ENCODE measurements at places on chromosomes 1 and 21.

DNA sequence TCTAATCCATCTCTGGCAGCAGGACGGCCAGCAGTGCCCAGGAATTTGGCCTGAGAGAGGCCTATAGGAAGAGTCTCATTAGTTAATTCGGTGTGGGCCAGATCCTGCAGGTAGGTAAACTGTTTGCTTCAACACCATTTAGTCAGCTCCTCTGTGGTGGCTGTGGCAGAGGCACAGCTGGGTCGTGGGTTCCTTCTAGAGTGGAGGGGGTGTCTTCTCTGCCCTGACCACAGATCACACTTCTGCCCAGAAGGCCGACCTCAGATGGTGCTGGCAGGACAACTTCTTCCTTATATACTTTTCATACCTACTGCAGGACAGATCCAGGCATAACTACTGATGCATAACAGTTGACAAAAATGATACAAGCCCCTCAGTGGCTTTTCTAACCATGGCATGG, 281.4 kb downstream of the RPS6KC1 start:
- DNase-seq: no peak

DNA sequence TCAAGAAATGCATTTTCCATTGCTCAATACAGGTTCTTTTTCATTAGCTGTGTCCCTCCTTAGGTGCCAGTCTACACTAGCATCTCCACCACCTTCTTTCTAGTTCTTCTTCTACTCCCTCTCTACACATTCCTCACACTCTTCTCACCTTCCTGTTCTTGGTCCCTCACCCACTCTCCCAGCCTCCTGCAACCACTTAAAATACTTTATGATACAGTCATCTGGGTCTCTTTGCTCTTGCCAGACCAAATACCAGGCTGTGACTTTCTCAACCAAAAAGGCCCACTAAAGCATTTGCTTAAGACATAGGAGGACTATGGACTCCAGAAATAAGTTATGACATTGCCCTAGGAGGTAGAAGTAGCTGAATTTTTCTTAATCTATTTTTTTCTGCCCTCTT, 35.1 kb downstream of the PIGM start:
- DNase-seq: no peak

DNA sequence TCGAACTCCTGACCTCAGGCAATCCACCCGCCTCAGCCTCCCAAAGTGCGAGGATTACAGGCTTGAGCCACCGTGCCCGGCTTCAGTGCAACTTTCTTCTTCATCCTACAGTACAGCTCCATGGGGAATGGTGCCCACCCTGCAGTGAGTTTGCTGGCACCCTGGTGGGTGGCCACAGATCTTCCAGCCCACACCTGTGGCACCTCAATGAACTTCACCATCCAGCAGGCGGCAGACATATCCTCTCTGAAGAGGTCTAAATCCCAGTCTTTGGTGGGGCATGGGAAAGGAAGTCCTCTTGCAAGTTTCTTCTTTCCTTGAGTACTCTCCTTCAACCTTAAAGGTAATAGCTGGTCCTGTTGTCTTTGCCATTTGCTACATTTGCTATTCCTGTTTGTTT, 18.1 kb upstream of the ZBTB8A start:
- DNase-seq: no peak

DNA sequence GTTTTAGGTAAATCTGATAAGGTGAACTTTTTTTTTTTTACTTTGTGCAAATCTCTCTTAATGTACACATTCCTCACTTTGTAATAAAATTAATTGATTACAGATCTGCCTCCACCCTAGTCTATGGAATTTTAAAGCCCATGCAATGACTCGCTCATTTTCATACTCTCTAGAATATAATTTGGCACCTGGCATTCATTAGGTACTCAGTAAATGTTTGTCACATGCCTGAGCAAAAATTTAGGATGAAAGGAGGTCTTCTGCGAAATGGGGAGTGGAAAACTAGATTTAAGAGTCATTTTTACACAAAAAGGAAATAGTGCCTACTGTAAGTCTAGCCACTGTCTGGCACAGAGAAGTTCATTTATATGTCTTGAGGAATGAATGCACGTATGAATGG, 350.1 kb downstream of the DPYD start:
- DNase-seq: no peak

- no peak for DNase-seq
Measured at GRCh38 chr1:98316286-98316905, 345.1 kb upstream of the SNX7 start.
